ENCODE measurements at places on chromosomes 11 and 22.
A peak's percentile ranks its signal among the peaks of the same experiment; 100 is the strongest.

DNA sequence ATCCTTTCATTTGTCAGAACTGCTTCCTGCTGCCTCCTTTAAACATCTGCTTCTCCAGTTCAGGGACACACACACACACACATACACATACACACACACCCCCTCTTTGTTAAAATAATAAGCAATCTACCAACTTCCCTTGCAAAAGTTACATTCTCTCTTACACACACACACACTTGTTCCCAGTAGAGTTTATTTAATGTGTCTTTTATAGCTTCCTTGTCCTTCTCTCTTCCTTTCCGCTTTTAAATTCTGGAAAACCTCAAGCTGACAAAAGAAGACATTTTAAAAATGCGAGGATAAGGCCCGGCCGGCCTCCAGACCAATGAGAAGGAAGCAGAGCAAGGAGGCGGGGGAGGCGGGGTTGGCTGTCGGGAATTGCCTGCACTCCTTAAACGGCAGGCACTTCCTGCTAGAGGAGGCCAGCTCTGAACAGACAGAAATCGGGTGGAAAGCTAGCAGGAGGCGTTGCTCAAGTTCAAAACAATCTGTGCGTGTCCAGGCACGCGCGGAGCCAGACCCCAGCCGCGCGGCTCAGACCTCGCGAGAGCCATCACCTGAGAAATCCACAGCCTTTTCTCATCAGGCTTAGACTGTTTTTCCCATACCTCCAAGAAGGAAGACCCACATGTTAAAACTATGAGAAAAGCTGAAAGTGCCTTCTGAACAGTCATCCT is 99.9 kb downstream of the MAML2 start:
- DNase-seq = peak; percentile 91

GRCh38 chr11:69893631-69894030 is 74.4 kb upstream of the FGF3 start:
- DNase-seq = no peak

DNA sequence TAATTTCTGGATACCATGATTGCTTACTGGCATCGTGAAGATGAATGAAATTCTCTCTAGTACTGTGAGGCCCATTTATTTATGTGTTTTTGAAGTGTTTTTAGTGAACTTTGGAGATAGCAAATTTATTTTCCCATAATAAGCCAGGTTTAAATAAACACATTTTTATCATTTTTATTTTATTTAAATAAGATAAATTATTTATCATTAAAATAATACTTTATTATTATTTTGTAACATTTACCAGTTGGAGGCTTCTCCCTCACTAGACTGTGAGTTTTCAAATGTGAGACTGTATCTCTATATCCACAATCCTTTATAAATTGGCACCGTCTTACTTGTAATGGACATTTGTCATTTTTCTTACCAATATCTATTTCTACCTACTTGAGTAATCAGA is 351.7 kb downstream of the METTL15 start:
- DNase-seq = no peak

DNA sequence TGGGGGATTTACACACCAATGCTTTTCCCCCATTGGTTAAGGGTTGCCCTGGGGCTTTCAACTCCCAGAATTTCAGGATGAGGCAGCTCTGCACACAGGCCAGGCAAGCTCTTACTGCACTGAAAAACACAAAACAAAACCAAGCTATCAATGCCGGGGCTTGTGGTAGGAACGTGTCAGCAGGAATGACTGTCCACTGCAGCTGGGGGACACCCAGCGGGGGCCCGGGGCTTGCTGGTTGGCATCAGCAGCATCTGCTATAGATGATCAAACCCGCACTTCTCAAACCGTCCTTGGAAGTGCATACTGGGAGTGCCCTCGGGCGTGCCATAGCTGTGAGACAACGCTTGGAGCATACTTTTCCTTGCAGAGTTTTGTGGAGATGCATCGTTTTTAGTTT is 7.7 kb downstream of the TP53AIP1 start:
- DNase-seq = no peak

DNA sequence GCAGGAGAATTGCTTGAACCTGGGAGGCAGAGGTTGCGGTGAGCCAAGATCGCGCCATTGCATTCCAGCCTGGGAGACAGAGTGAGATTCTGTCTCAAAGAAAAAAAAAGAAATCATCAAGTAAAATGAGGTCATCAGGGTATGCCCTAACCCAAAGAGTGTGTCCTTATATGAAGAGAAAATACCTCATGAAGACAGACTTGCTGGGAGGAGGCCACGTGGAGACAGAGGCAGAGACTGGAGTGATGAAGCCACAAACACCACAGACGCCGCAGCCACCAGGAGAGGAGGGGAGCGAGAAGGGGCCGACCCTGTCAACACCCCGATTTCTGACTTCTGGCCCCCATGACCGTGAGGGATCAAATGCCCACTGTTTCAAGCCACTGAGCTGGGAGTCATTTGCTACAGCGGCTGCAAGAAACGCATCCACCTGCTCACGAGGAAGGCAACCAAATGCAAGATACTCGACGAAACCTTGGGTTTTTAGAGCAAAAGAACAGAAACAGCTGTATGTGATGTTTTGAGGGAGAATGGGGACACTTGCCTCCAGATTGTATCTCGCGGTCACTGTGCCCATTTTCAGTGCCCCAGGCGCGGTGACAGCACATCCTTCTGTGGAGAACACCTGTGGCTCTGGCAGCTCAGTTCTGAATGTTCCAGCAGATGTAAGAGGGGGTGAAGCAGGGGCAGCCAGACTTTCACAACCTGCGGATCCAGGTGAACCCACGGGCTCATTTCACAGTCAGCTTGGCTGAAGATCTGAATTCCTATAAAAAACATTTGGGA is 1317.2 kb downstream of the TBC1D22A start:
- no peak for DNase-seq

GRCh38 chr11:35815556-35816315 is 128.1 kb upstream of the LDLRAD3 start:
- DNase-seq = no peak

GRCh38 chr22:43377896-43378704 is 33.7 kb upstream of the MPPED1 start:
- no peak for DNase-seq

DNA sequence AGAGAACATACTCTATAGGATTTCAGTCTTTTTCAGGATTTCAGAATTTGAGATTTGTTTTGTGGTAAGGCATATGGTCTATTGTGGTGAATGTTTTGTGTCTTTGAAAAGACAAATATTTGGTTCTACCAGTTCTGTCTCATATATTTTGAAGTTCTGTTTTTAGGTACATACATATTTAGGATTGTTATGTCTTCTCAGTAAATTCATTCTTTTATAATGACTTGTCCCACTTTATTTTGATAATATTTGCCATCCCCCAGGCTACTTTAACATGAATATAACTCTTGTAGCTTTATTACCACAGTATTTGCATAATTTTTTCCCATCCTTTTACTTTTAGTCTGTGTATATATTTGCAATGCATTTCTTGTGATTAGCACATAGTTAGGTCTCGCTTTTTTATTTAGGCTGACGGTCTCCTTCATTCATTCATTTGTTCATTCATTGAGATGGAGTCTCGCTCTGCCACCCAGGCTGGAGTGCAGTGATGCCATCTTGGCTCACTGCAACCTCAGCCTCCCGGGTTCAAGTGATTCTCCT is 32.1 kb downstream of the MTMR3 start:
- DNase-seq = no peak

DNA sequence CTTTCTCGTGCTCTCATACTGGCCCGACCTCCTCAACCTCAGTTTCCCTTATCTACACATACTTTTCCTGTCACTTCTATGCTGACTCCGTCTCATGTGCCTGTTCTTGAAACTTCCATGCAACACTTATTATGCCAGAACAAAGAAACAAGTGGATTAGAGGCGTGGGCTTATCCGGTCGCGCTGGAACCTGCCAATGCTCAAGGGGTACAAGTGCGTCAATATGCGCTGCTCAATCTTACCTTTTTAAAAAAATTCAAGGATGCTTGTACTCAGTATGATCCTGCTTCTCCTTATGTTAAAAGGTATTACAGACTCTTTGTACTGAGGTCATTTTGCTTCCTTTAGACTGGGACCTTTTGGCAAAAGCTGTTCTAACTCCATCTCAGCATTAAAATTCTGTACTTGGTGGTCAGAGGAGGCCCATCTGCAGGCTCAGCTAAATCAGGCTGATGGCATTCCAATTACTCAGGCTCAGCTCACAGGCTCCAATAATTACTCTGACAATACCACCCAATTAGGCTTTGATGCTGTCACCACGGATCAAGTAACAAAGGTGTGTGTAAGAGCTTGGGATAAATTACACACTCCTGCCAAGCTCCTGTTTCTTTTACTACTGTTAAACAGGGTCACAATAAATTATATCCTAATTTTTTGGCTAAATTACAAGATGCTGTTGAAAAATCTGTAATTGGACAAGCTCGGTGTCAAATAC is 26.3 kb upstream of the ALDH3B2 start:
- no peak for DNase-seq

- DNase-seq = no peak
These were observed 58.1 kb upstream of the NECTIN1 start for GRCh38 chr11:119787074-119787461.

- no peak for DNase-seq
These were observed 19.9 kb upstream of the GRAMD1B start for GRCh38 chr11:123410218-123410549.

DNA sequence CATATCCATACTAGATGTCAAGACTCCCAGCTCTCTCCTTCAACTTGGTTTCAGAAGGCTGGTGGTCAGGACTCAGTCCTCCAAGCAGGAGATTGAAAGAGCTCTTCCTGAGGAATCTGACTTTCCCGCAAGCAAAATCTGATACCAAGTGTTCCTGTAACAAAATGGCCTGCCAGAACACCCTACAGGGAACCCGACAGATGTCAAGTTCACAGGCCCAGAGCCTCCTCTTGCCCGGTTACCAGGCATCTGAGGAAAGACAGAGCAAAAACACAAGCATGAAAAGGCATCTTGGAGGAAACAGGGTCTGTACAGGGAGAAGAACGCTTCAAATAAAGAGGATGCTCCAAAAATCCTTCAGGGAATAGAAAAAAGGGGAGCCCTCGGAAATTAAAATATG is 8.7 kb upstream of the KCNJ5 start:
- DNase-seq = no peak

- DNase-seq = no peak
These were observed 12.6 kb downstream of the CCDC83 start for GRCh38 chr11:85867751-85868150.

All from activated CD4-positive, alpha-beta T cell treated with anti-CD3 and anti-CD28 coated beads, Interleukin-2, amount 50 U/mL, for 48 hours (primary cell).